ENCODE measurements at places on chromosomes 6 and 20.

- no peak for DNase-seq
Measured at GRCh38 chr6:73566954-73567591, 46.2 kb upstream of the EEF1A1 start.

- peak; percentile 20 for DNase-seq
Measured at GRCh38 chr20:38726804-38727606, 2.7 kb downstream of the SLC32A1 start.

DNA sequence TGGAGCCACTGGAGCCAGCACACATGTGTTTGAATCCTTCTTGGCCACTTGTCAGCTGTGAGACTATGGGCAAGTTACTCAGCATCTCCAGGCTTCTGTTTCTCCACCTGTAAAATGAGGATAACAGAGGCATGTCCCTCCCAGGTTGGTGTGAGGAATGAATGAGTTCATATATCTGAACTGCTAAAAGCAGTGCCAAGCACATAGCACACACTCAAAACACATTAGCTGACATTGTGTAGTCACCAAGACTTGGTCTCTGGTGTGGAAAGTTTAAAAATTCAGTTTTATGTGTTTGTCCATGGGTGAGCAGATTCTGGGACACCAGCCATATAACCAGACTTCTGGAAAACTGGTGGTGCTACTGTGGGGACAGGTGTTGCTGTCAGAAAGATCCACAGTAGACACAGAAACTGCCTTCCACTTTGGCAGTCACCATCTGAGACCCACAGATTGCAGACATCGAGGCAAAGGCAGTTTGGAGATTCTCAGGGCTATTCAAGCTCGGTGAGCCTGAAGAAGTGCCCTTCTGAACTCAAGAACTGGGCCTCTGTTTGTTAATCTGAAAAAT is 115.8 kb downstream of the MRPL14 start:
- no peak for DNase-seq

DNA sequence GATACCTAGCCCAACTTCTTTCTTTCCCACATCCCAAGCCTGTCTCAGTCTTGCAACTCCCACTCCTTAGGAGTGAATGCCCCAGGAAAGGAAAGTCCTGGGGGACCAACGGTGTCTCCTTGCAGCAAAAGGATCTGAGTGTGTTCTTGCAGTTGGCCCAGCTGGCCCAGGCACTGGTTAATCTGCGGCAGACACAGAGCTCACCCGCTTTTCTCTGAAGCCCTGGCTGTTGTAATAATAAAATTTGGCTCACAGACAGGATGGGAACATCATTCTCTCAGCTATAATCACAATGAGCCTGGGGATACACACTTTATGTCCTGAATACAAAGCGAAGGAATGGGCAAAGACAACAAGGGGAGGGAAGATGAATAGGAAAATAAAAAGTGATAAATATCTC is 287.0 kb upstream of the PRND start:
- no peak for DNase-seq

GRCh38 chr20:33191484-33191883 is 23.5 kb downstream of the BPIFA2 start:
- DNase-seq, result no peak

DNA sequence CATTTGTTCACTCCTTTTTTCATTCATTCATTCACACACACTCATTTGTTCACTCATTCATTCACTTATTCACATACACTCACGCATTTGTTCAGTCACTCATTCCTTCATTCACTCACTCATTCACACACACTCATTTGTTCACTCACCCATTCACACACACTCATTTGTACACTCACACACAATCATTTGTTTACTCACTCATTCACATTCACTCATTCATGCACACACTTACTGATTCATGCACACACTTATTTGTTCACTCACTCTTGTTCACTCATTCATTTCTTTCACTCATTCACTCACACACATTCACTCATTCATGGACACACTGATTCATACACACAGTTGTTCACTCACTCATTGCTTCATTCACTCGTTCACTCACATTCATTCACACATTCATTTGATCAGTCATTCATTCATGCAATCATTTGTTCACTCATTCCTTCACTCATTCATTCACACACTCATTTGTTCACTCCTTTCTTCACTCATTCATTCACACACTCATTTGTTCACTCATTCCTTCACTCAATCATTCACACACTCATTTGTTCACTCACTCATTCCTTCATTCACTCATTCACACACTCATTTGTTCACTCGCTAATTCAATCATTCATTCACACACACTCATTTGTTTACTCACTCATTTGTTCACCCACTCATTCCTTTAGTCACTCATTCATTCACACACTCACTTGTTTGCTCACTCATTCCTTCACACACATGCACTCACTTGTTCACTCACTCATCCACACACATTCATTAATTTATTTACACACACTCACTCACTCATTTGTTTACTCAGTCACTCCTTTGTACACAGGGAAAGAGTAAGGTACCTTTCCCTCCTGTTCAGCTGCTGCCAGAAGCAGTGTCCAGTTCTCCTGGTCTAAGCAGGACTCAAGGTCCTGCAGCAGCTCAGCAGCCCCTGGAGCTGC is 50.7 kb upstream of the BHLHE23 start:
- DNase-seq, result no peak

DNA sequence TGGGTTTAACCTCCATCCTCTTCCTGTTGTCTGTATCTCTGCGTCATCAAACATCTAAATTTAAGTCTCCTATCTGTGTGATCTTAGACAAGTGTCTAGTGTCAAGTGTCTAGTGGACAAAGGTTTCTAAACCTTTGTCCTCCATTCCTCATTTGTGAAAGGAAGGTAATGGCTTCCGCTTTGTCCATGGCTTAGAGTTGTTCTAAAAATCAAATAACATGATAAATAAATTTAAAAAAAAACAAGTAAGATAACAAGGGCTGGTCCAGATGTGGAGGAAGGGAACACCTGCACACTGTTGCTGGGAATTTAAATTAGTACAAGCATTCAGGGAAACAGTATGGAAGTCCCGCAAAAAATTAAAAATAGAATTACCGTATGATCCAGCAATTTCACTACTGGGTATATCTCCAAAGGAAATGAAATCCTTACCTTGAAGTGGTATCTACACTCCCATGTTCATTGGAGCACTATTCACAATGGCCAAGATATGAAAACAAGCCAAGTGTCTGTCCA is 17.6 kb upstream of the SERPINB1 start:
- DNase-seq, result no peak

GRCh38 chr6:165404697-165405096 is 95.3 kb upstream of the C6orf118 start:
- no peak for DNase-seq

DNA sequence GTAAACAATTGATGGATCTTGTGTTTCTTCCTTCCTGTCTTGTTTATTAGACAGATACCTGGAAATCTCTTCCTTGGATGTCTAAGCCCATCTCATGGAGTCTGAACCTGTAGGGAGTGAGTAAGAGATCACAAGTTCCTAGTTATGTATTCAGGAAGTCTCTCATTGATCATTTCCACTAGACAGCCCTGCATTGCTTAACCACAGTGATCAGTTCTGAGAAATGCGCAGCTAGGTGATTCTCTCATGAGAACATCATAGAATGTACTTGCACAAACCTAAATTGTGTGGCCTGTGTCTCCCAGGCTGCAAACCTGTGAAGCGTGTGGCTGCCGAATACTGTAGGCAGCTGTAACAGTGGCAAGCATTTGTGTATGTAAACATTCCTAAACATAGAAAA is 39.1 kb downstream of the FAM120B start:
- DNase-seq, result no peak

DNA sequence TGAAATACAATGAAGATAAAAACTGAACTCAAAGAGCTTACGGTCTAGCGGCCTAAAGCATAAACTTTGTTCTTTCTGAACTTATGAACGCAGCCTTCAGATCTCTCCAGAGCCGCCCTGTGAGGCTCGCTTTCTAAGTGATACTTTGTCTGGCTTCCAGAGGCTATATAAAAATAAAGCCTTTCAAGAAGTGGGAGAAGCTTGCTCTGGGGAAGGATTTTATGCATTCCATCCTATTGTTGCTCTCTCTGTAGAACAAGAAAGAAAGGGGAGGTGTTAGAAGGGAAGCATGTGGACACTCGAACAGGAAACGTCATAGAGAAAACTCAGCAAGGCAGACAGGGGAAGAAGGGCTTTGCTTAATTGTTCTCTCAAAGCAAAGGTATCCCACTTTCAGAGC is 77.0 kb downstream of the TBX18 start:
- DNase-seq, result no peak

DNA sequence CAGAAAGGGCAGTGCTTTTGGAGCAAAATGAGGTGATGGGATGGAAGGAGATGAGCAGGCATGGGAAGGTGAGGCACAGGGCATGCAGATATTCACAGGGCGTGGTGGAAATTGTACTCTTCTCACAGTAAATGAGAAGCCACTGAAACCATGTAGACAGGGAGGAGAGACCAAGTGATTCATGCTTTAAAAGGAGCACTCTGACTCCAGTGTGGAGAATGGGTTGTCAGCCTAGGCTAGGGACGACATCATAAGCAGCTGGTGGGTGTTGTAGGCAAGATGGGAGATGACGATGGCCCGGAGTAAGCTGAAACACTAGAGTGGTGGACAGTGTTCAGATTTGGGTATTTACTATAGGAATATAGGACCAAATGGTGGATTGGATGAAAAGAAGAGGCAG is 18.4 kb downstream of the PDE7B start:
- no peak for DNase-seq

DNA sequence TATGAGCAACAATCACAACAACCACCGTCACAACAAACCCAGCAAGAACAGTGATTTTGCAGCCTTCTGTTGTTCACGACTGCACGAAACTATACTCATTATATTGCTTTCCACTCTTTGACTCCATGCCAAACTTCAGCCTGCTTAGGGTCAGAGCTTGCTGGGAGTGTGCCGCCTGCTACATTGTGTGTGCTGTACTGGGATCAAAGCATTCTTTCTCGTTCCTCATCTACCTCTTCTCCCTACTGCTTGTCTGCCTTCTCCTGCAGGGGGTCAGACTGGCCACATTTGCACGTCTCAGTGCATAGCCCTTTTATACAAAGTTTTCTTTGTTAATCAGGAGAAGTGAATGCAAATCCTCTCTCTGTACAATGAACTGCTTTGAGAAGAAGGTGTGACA is 401.6 kb upstream of the CITED2 start:
- no peak for DNase-seq

- DNase-seq, result no peak
Measured at GRCh38 chr6:91181416-91181815, 594.5 kb upstream of the MAP3K7 start.
